Hypothalamus (tissue), 51 donors: ENCODE measurements at places on chromosomes 7 and 10.

DNA sequence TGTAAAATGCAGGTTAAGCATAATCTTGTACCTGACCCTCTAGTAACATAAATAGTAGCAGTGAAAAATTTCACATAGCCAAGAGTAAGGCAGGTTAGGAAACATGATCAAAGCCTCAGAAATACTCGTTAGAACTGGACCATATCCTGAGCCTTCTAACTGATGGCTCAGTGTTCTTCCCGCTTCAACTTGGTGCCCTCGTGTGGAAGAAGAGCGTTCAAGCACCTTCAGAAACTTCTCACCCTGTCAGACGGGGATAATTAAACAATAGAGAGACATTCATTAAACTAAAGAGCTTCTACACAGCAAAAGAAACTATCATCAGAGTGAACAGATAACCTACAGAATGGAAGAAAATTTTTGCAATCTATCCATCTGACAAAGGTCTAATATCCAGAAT, 124.5 kb downstream of the MYOF start:
- no peak for DNase-seq

GRCh38 chr10:133024704-133025557, 62.8 kb upstream of the ADGRA1 start:
- DNase-seq, result no peak

GRCh38 chr7:101468546-101469275, 106.0 kb downstream of the COL26A1 start:
- DNase-seq, result no peak

DNA sequence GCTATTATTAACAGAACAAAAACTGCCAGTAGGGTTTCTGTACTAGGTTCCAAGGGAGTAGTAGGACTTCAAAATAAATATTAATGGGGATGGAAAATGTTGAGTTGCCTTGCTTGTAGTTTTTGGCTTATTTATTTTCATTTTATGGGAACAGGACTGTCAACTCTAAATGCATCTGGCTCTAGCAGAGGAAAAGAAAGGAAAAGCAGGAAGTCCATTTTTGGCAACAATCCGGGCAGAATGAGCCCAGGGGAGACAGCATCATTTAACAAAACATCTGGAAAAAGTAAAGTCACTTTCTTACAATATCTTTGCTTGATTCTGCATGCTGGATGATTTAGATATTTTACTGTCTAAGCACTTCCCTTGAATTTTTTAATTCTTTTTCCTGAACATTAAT, 69.4 kb downstream of the NOC3L start:
- no peak for DNase-seq

DNA sequence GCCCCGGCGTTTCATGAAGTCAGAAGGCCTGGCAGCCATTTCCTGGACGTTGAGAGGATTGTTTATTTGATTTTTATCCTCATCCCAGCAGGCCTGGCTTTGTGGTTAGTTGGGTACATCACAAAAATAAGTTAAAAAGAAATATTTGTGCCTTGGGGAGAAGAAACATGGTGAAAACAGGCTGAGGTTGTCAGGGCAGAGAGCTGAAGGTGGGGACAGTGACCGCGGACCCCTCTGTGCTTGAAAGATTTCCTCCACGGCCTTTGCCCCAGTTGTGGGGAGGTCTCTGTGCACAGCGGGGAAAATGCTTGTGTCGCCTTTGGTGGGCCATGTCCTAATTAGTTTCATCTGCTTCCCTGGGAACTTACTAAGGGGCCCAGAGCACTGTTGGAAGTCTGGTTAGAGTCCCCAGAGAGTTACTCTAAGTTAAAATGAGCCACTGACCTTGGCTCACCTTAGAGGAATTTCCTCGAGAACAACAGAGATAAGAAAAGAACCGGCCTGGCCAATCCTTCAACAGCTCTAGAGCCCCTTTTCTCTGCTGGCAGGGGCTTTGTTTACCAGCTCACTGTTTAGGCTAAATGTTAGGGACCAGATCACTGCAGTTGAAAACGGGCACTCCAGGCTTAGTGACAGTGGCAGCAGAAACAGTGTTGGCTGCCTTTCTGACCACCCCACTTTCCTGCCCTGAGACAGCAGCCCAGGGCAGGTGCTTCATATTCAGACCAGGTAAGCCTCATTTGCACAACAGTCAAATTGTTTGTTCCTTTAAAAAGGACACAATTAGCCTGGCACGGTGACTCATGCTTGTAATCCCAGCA, 37.9 kb downstream of the CRCP start:
- DNase-seq, result no peak

GRCh38 chr10:16942381-16943078, 125.3 kb upstream of the RSU1 start:
- DNase-seq, result no peak

DNA sequence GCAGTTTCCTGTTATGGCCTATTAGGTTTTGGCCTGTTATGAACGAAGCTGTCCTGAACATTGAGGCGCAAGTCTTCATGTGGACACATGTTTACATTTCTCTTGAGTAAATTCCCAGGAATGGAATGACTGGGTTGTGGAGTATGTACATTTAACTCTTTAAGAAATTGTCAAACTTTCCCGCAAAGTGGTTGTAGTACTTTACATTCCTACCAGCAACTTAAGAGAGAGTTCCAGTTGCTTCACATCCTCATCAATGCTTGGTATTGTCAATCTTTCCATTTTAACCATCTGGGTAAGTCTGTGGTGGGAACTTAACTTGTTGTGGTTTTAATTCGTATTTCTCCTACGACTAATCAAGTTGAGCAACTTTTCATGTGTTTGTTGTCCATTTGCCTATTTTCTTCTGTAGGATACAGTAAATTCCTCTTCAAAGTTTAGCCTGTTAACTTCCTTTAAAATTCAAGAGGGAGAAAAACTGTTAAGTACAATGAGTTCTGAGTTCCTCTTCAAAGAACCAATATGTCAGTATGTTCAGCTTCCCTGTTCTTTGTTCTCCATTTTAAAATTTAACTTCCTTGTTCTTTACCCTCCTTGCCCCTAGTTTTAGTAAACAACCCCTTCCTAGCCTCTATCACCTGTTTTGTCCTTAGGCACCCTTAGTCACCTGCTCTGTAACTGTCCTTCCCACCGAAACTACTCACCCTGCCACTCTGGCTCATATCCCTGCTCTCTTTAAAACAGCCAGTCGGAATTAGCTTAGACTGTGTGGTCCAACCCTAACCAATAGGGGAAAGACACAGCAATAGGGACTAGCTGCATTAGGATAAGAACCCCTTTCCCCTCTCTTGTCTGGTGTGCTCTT, 74.0 kb downstream of the FAM241B start:
- DNase-seq, result no peak

- no peak for DNase-seq
Measured at GRCh38 chr7:134901389-134902020, 84.8 kb upstream of the AGBL3 start.

- peak; percentile 75 for DNase-seq
Measured at GRCh38 chr7:137343281-137343841, at the start of gene PTN. Gene PTN, minus strand, starts transcription at chr7:137343733. Its CDS starts 88,760 bp downstream, at chr7:137254973.

- DNase-seq, result no peak
Measured at GRCh38 chr10:79948976-79949722, at the start of gene SFTPD. Gene SFTPD, minus strand, starts transcription at chr10:79949105. Its CDS starts 2,446 bp downstream, at chr10:79946659.
